ENCODE measurements at places on chromosomes 16 and 17.
A peak's percentile ranks its signal among the peaks of the same experiment; 100 is the strongest.

GRCh38 chr16:56758930-56759329 lies 29.0 kb downstream of the NUP93 start:
- DNase-seq = no peak
- H3K27ac ChIP-seq = no peak overlapping the region
- H3K4me1 ChIP-seq = peaks cover 4% of the 10 kb centered on the region
- H3K36me3 ChIP-seq = peaks cover 58% of the 10 kb centered on the region
- no peak overlapping the region for H3K4me3 ChIP-seq
- no peaks in the 10 kb centered on the region for H3K27me3 ChIP-seq

GRCh38 chr17:83009414-83010205 lies 69.8 kb upstream of the METRNL start:
- no peaks in the 10 kb centered on the region for H3K27me3 ChIP-seq
- H3K4me1 ChIP-seq = no peaks in the 10 kb centered on the region
- H3K27ac ChIP-seq = no peak overlapping the region
- H3K36me3 ChIP-seq = peaks cover 10% of the 10 kb centered on the region
- no peak overlapping the region for H3K4me3 ChIP-seq

DNA sequence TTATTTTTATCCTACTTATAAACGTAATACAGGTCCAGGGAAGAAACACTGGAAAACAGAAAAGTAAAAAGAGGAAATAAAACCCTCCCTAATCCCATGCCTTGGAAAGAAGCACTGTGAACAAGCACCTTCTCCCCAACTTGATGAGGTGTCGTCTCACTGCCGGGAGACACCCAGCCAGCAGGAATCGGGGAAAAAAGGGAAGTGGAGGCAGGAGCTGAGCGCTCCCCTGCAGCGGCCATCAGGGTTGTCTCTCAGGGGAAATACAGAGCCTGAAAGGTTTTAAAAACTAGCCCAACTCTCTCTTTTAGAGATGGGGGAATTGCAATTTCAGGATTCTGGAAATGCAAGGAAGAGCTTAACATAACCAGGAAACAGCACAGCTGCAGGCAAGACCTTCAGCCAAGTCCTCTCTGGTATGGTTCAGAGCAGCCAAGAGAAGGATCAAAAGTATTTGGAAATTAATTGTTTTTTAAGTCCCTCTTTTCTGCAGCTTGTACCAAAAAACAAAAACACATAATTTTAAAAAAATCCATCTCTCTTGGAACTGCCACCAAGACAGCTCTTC lies 96.3 kb upstream of the RCVRN start:
- H3K27me3 ChIP-seq = no peaks in the 10 kb centered on the region
- no peak overlapping the region for H3K27ac ChIP-seq
- no peaks in the 10 kb centered on the region for H3K4me1 ChIP-seq
- no peaks in the 10 kb centered on the region for H3K36me3 ChIP-seq
- no peak overlapping the region for H3K4me3 ChIP-seq
- DNase-seq = no peak

GRCh38 chr17:48215583-48216139 lies 108.1 kb downstream of the SNX11 start:
- H3K36me3 ChIP-seq = no peaks in the 10 kb centered on the region
- H3K4me3 ChIP-seq = no peak overlapping the region
- no peaks in the 10 kb centered on the region for H3K27me3 ChIP-seq
- peaks cover 2% of the 10 kb centered on the region for H3K4me1 ChIP-seq

DNA sequence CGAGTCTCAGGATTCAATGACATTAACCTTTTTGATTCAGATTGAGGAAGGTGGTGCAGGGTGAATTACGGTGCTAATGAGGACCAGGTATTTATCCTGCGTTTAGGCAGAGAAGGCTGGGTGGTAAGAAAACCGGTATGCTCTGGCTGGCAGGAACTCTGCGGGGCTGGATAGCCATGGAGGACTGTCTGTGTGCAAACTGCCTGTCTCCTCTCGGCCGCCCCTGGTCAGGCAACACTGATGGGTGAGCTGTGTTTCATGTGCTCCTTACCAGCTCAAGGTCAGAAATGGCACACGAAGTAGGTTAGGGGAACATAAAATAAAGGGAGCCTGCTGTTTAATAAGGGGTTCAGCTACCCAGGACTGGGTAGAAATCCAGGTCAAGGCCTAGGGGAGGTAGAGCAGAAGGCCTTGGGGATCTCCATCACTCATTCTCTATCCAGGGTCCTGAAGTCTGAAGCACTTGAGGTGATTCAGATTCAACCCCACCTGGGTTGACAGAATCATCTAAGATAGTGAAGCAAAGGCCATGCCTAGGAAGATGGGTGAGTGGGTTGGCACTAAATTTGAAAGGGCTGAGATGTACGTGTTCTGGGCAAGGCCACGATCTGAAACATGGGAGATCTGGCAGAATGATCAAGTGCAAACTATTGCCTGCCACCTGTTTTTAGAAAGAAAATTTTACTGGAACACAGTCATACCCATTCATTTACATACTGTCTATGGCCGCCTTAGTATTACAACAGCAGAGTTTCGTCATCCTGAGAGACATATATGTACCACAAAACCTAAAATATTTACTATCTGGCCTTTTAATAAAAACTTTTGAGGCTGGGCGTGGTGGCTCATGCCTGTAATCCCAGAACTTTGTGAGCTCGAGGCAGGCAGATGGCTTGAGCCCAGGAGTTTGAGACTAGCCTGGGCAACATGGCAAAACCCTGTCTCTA lies 292.5 kb downstream of the XYLT1 start:
- H3K4me1 ChIP-seq = peaks cover 7% of the 10 kb centered on the region
- no peak for DNase-seq

DNA sequence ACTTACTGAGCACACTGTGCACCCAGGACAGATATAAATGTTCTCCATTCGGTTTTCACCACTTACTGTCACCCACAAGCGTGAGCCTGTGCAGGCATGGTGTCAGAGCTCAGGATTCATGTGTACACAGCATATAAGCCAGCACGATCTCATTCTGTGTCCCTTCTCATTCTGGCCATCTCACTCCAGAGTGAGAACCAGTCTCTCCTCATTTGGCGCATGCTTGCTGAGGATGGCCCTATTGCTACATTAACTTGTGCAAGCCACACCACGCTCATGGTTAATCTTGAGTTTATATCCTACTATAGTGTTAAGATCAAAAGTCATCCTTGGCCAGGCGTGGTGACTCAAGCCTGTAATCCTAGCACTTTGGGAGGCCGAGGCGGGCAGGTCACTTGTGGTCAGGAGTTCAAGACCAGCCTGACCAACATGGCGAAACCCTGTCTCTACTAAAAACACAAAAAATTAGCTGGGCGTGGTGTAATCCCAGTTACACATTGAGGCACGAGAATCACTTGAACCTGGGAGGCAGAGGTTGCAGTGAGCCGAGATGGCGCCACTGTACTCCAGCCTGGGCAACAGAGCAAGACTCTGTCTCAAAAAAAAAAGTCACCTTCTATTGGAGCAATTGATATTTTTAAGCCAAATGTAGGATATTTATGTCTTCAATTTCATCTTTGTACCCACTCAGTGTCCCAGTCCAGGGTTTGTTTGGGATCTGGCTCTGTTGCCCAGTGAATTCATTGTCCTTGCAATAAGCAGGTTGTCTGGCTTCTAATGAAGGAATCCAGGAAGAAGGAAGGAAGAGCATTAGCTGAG lies 20.9 kb downstream of the SOCS1 start:
- H3K4me3 ChIP-seq = peak overlapping the region; percentile 22
- peaks cover 70% of the 10 kb centered on the region for H3K4me1 ChIP-seq
- peak overlapping the region; percentile 97 for H3K27ac ChIP-seq
- H3K27me3 ChIP-seq = no peaks in the 10 kb centered on the region

GRCh38 chr17:49872754-49873377 lies 25.0 kb upstream of the TAC4 start:
- H3K36me3 ChIP-seq = no peaks in the 10 kb centered on the region
- no peak for DNase-seq
- H3K27me3 ChIP-seq = peaks cover 5% of the 10 kb centered on the region
- H3K27ac ChIP-seq = peak overlapping the region; percentile 60
- H3K4me1 ChIP-seq = peaks cover 14% of the 10 kb centered on the region
- no peak overlapping the region for H3K4me3 ChIP-seq

- peak overlapping the region; percentile 95 for H3K4me3 ChIP-seq
- peaks cover 25% of the 10 kb centered on the region for H3K4me1 ChIP-seq
- H3K27ac ChIP-seq = peak overlapping the region; percentile 74
- peaks cover 2% of the 10 kb centered on the region for H3K27me3 ChIP-seq
- no peak for DNase-seq
Measured at GRCh38 chr17:50397919-50398285, 579 bp upstream of the LRRC59 start.

GRCh38 chr17:62614142-62614541 lies 13.3 kb upstream of the MRC2 start:
- H3K36me3 ChIP-seq = peaks cover 31% of the 10 kb centered on the region
- DNase-seq = no peak
- no peaks in the 10 kb centered on the region for H3K27me3 ChIP-seq

DNA sequence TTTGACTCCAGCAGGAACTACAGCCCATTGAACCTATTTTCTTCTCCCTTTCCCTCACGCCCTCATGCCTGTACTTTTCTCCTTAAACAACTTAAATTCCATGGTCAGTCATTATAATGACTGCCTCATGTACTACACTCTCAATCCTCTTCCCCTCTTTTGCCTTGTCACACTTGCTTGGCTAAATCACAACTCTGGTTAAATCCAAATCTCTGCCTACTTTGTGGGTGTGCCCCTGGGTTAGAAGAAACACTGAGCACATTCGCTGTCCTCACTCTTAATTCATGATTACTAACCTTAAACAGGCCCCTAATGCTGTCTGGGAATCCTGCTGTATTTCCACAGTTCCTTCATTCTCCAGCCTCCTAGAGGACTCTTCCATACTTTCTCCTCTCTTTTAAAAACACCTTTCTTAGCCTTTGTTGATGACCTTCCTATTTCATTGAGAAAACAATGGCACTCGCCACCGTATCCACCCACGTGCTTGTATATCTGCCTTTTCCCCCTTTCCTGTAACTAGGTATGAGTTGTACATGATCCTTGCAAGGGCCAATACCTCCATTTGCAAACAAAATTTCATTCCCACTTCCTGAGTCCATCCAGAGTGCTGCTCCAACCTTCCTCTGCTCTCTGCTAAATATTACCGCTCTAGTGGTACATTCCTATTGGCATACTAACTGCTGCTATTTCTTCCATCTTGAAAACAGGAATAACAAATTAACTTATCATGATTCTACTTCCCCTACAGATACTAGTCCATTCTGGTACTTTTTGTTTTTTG lies 28.9 kb downstream of the ZNRF1 start:
- peaks cover 2% of the 10 kb centered on the region for H3K36me3 ChIP-seq
- peaks cover 20% of the 10 kb centered on the region for H3K4me1 ChIP-seq
- H3K4me3 ChIP-seq = no peak overlapping the region
- no peak overlapping the region for H3K27ac ChIP-seq
- H3K27me3 ChIP-seq = no peaks in the 10 kb centered on the region

GRCh38 chr17:74452841-74453661 lies 13.4 kb upstream of the CD300A start:
- H3K36me3 ChIP-seq = no peaks in the 10 kb centered on the region
- peaks cover 16% of the 10 kb centered on the region for H3K4me1 ChIP-seq

DNA sequence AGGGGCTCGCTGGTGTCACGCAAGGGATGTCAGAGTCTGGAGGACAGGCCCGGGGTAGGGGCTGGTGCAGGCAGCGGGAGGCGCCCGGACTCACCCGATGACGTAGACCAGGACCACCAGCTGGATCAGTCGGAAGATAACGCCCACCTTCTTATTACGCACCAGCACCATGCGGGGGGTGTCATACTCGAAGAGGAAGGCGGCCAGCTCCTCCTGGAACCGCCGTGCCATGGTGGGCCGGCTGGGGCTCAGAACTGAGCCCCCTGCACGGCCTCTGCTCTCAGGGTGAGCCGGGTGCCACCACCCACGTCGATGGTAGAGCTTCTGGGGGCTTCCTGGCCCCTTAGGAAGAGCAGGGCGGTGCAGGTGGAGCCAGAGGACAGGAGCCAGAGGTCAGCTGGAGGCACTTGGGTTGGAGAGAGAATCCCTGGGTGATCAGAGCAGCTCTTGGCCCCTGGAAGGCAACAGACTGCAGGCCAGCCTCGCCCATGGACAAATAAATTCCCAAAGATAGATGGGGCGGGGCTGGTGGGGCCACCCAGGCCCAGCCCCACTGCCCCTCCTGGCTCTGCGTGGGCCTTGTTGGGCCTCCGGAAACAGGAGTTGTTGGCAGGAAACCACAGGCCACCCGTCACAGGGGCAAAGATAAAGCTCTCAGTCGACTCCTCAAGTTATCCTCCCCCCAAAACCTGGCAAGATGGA lies at the start of gene P2RX1:
TSS of gene P2RX1 (minus strand) at position 471 of the 702 bp plus-strand sequence. CDS start at position 231, 240 bp downstream.
- H3K27me3 ChIP-seq = peaks cover 2% of the 10 kb centered on the region
- peaks cover 53% of the 10 kb centered on the region for H3K4me1 ChIP-seq
- no peaks in the 10 kb centered on the region for H3K36me3 ChIP-seq
- peak within 1 kb of the TSS; percentile 70 for H3K27ac ChIP-seq

GRCh38 chr17:10516065-10516464 lies 2.3 kb downstream of the MYH1 start:
- H3K36me3 ChIP-seq = no peaks in the 10 kb centered on the region
- H3K4me3 ChIP-seq = no peak overlapping the region

- H3K36me3 ChIP-seq = no peaks in the 10 kb centered on the region
- no peaks in the 10 kb centered on the region for H3K4me1 ChIP-seq
- H3K27me3 ChIP-seq = no peaks in the 10 kb centered on the region
- no peak overlapping the region for H3K27ac ChIP-seq
Measured at GRCh38 chr17:12485361-12485906, 180.3 kb upstream of the MYOCD start.

DNA sequence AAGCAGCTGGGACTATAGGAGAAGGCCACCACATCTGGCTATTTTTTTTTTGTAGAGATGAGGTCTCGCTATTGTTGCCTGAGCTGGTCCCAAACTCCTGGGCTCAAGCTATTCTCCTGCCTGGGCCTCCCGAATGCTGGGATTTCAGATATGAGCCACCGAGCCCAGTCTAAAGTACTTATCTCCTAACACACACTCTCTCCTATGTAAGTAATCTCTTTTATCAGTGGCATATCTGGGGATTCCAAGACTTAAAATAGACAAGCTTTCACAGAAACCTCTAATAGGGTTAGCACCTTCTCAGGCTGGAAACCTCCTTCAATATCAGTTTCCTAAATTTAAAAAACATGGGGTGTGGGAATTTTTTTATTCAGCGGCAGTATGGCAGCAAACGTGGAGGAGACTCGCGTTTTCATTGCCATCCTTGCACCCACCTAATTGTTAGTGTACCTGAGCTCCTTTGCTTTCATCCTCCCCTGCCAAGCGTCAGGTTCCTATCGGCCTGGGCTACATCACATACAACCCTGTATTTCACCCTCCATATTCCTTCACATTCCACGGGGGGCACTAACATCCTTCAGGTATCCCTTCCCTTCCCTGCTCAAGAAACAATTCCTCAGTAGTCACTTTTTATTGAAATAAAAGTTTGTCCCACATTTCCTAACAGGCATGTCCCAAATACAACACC lies 1.1 kb downstream of the EZH1 start:
- peak overlapping the region; percentile 95 for H3K27ac ChIP-seq
- H3K36me3 ChIP-seq = no peaks in the 10 kb centered on the region
- peaks cover 11% of the 10 kb centered on the region for H3K27me3 ChIP-seq
- peak overlapping the region; percentile 91 for H3K4me3 ChIP-seq

GRCh38 chr16:7025616-7026190 lies 306.9 kb upstream of the RBFOX1 start:
- H3K27ac ChIP-seq = no peak overlapping the region
- no peaks in the 10 kb centered on the region for H3K36me3 ChIP-seq
- no peaks in the 10 kb centered on the region for H3K4me1 ChIP-seq
- peak; percentile 51 for DNase-seq

- peaks cover 87% of the 10 kb centered on the region for H3K36me3 ChIP-seq
- peak overlapping the region; percentile 78 for H3K27ac ChIP-seq
- H3K4me1 ChIP-seq = peaks cover 89% of the 10 kb centered on the region
Measured at GRCh38 chr16:27424772-27425498, 23.0 kb downstream of the IL21R start.

- H3K27ac ChIP-seq = no peak overlapping the region
- no peak for DNase-seq
- no peaks in the 10 kb centered on the region for H3K36me3 ChIP-seq
- no peak overlapping the region for H3K4me3 ChIP-seq
- peaks cover 8% of the 10 kb centered on the region for H3K4me1 ChIP-seq
Measured at GRCh38 chr16:47109361-47109760, 34.4 kb downstream of the NETO2 start.
